Umbilical cord (tissue), 2 donors: ENCODE measurements at places on chromosomes 6 and 20.

GRCh38 chr6:121305957-121306607, 28.2 kb downstream of the TBC1D32 start:
- DNase-seq = peak; percentile 22

- DNase-seq = no peak
Observed at GRCh38 chr6:135346747-135347146, 150.8 kb downstream of the AHI1 start.

DNA sequence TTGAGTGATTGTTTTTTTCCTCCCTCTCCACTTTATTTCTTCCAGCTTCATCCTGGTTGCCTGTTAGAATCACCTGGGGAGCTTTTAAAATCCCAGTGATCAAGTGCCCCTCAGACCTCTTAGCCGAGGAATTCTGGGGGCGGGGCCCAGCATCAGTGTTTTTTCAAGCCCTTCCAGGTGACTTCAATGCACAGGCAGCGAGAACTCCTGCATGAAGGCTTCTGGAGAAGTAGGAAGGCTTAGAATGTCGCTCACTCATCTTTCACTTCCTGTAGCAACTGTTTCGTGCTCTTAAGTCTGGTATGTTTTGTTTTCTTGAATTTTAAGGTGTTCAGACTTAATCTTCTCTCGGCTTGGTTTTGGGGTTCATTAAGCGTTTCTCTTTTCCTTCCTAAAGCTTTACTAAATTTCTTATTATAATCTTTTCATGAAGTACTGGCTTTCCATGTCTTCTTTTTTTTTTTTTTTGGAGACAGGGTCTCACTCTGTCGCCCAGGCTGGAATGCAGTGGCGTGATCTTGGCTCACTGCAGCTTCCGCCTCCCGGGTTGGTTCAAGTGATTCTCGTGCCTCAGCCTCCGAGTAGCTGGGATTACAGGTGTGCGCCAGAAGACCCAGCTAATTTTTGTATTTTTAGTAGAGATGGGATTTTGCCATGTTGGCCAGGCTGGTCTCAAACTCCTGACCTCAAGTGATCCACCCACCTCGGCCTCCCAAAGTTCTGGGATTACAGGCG, 30.9 kb upstream of the TULP1 start:
- no peak for DNase-seq

DNA sequence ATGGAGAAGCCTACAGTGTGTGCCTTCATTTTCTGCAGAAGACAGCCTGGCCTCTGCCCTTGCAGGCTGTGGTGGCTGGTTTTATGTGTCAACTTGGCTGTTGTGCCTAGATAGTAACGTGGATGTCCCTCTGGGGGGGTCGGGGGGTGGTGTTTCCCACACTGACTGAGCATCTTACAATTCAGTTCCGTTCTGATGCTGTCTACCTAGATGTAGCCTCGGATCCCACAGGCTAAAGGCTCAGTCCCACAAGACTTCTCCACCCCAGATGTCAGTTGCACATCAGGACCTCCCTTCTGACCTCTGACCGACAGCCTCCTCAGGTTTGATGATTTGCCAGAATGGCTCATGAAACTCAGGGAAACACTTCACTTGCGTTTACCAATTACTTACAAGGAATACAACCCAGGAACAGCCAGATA, 4.4 kb downstream of the PYGB start:
- no peak for DNase-seq

GRCh38 chr6:34374069-34374468, 18.4 kb downstream of the NUDT3 start:
- peak; percentile 20 for DNase-seq

DNA sequence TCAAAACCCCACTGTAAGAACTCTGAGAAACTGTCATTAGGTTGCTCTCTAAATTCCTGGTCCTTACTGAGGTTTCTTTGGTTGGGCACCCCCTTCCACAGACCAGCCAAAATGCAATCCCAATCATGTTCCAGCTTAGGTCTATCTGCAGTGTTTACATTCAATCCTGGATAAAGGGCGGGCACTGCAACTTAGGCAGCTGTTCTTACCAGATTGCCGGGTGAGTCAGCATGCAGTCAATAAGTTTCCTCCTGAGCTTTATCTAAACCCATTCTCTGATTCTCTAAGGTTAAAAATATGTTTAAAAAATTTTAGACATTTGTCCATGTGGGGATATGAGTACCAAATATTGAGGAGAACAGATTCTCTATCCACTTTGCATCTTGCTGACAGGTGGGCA, 197.8 kb downstream of the HAO1 start:
- no peak for DNase-seq

GRCh38 chr20:22723659-22724058, 139.3 kb upstream of the FOXA2 start:
- DNase-seq = peak; percentile 13
